ENCODE measurements at places on chromosomes 1 and 21.

- peak; percentile 42 for DNase-seq
These were observed 1.2 kb downstream of the MAN1A2 start for GRCh38 chr1:117368116-117369108.

DNA sequence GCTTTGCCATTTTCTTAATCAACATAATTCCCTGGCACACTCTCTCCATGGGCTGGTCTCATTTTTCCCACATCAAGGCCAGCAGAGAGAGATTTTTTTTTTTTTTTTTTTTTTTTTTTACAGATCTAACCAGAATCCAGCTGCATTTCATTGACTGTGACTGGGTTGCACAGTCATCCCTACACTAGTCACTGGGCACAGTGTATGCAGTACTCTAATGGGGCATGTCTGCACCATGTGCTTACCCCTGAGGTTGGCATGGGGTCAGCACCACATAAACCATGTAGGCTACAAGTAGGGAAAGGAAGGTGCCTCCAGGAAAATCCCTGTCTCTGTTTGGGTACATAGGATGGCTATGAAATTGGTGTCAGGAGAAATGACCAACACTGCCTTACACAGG lies 64.1 kb upstream of the LRP8 start:
- DNase-seq: no peak

DNA sequence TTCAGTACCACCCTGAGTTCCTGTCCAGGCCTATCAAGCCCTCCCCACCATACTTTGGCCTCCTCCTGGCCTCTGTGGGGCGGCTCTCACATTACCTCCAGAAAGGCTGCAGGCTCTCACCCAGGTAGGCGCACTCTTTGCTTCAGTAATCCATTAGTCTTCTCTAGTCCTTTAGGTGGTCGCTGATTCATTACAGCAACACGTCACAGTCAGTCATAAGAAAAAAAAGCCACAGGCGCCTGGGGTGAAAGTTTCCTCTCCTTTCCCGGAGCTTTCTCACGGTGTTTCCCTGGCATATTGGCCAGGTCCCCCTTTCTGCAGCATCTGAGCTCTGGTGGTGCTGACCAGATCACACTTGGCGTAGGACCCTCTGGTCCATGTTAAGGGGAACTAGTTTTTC lies 12.1 kb downstream of the SLFNL1 start:
- DNase-seq: no peak

DNA sequence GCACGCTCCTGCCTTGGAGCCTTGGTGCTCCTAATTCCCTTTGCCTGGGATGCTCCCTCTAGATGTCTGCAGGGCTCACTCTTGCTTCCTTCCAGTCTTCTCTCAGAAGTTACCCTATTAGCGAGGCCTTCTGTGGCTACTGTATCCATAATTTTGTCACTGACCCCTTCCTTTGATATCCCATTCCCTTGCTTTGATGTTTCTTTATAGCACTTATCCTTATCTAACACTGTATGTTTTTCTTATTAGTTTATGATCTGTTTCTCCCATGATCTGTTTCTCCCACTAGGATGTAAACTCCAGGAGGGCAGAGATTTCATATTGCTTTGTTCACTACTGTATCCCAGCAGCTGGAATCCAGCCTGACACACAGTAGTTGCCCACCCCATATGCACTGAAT lies 263.4 kb downstream of the FOXD2 start:
- no peak for DNase-seq

DNA sequence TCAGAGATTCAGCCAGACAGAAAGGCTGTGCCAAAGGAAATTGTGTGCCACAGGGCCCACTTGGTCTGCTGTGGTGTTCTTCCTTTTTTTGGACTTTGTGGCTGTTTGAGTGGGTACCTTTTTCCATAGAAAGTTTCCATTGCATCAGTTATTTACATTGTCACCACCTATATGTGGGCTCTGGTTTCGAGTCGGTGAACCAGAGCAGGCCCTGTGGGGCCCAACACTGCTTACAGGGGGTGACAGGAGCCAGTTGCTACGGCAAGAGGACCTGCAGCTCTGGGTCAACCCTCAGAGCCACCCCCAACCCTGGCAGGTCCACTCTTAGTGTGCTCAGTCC lies 157.0 kb upstream of the EDN2 start:
- no peak for DNase-seq

- DNase-seq: no peak
These were observed 151.5 kb downstream of the SMYD3 start for GRCh38 chr1:246355411-246356230.

DNA sequence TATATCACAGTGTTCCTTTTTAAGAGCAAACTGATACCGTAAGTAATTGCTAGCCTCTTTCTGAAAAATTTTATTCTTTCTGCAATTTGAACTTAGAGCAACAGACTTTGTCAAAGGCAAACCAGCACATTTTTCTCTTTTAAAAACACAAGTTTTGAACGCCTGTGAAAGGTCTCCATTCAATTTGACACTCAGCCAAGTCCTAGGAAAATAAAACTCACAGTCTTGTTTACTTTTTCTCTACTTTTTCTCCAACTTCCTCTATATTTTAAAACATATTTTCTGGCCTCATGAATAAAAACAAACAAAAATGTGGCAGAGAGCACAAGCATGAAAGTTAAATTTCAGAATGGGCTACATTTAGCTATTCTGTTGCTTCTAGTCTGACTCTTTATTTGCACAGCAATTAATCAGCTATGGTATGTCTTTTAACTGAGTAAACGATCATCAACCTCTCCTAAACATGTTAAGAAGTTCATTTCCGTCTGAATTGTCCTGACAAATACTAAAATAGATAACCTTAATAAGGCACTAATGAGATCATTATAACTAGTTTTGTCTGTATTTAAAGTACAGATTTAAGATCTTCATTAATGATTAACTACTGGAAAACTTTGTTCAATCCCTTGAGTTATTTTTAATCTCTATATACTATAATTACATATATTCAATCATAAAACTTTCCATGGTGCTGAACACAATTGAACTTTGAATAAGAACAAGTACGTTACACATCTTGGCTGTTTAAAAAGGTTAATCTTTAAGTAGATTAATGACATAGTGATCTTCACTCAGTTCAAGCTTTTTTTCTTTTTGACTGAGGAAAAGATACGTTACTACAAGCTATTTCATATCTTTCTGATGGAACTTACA lies 550.6 kb downstream of the PTBP2 start:
- no peak for DNase-seq

DNA sequence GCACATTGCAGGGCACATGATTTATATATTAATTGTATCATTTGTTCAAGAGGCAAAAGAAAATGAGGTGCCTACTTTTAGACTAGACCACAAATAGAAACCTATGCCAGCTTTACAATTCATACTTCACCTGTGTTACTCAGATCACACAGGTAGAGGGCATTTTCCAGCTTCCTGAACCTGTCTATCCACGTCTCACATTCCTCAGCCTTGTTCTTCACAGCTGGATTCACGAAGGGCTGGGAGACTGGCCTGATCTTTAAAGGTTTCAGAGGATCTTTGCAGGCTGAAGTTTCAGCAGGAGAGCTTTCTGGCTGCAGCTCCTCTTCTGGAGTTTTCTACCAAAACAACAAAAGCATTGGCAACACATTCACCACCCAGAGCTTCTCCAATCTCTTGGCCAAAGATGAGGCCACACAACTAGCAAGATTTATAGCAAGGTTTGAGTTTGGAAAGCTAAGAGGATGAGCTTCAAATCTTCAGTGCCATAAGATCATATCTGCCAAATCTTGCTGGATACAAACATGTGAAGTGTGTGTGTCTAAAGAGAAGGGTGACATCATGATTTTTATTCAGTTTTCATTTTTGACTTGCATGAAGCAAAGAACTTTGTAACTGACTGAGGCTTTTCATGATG lies 71.0 kb upstream of the CYP2J2 start:
- no peak for DNase-seq

GRCh38 chr1:54842206-54842915 lies 41.2 kb upstream of the TTC22 start:
- no peak for DNase-seq

DNA sequence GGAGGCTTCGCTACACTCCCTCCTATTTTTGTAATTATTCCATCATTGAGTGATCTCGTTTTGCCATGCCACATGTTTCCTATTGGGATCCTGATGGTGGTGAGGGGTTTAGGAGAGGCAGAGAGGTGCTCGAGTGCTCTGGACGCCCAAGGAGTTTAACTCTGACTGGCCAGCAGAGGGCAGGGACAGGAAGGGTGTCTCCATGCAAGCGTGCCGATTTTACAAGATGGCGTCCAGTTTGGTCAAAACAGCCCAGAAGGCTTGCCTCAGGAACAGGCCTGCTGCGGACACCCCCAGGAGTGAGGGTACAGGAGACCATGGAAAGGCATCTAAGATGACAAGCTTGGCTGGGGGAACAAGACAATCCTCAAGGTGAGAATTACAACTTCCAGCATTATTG lies 33.8 kb upstream of the KCNE2 start:
- DNase-seq: no peak

- no peak for DNase-seq
These were observed 14.7 kb upstream of the GPR37L1 start for GRCh38 chr1:202107801-202108731.

DNA sequence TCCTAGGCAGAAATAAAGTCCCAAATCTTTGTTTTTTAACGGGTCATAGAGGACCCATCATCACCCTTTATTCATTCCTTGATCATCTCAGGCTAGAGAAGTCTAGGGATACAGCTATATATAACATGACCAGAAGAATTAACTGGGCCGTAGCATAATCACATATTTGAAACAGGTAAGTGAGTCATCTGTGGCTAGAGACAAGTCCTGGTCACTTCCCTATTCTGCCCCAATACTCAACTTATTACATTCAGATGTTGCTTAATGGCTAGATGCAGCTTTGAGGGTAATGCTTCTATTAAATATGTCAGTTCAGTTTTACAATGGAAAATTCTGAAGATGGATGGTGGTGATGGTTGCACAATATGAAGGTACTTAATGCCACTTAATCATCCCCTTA lies 47.0 kb downstream of the EXO1 start:
- no peak for DNase-seq

DNA sequence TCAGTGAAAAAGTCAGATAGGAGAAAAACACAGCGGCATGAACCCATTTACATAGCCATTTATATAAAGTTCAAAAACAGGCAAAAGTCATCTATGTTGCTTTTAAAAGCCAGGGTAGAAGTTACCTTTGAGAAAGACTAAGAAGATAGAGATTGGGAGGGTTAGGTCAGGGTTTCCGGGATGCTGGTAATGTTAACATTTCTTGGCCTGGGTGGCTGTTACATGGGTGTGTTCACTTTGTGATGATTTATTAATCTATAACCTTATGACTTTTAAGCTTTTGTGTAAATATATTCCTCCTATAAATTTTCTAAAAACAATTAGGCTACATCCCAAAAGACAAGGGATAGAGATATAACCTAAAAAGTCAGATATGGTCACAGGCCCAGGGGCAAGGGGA lies 15.0 kb upstream of the FAM20B start:
- no peak for DNase-seq

DNA sequence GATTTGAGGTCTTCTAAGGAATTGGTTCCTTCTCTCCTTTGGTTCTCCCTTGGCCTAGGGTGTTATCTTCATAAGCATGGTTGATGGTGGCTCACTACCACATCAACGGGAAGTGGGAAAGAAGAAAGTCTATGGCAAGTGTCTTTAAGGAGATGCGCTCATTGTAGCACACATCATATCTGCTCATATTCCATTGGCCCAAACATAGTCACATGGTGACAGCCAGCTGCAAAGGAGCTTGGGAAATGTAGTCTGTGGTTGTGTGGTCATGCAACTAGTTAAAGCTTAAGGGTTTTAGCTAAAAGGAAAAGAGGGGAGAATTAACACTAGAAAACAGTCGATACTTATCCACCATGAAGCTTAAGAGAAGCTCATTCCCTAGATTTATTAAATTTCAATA lies 11.4 kb upstream of the MRPS6 start:
- no peak for DNase-seq

DNA sequence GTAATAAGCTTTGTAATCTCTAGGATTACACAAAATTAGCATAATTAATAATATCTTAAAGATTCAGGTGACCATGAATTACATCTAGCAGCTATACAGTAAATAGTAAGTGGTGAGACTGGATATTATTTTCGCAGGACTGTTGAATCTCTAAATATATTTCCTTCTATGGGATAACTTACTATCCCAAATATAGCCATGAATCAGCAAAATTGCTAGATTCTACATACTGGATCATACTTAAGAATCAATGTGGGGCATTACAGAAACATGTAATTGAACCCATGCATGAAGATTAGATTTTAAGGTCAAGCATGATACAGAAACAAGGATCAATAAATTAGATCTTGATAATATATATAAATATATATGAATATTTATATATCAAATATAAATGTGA lies 1203.4 kb downstream of the BRINP3 start:
- no peak for DNase-seq

DNA sequence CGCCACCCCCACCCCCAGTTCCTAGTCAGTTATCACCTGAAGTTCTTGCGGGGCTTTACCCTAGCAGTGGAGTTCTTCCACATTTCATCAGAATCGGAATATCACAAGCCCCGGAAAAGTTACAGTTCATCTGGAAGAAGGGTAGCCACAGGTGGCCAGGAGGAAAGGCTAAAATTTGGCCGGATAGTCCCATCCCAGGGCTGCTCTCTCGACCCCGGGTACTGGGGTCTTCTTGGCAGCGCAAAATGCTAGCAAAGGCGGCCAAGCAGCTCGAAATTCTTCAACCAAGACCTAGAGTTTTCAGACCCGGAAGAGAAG lies 7.9 kb downstream of the HLX start:
- DNase-seq: no peak

DNA sequence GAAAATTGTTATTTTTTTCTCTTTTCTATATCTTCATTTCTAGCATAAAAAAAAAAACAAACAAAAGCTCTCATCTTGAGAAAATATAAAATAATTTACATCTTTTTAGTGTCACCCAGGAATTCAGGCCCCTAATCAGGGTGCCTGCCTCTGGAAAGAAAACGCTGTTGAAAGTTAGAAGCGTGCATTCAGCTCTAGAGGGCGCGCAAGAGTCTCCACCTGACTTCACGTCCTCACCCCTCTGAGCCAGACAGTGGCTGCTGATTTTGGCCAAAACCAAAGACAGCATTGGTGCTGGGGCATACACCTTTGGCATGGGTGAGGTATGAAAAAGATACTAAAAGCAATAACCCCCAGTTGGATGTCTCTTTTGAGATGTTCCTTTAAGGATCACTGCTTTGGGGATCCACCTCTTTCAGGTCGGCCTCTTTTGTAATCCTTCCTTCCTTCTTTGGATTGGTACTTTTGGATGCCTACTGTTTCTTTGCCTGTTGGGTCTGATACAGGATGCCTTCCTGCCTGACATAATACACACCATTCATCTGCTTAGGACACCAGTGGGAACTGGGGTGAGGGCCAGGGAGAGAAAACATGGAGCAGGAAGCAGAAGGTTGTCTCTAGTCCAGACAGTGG lies 77.6 kb upstream of the CHRM3 start:
- DNase-seq: no peak

- no peak for DNase-seq
These were observed 4.2 kb downstream of the CSTB start for GRCh38 chr21:43771698-43772424.

Data from NCI-H526 treated with DMSO at 0.1 percent for 48 hours (cell line).